ENCODE measurements at places on chromosomes 12 and 14. TPM values are rescaled to one million over a fixed set of nuclear protein-coding genes. Genes with fewer than 3 reads are reported as not detected.

GRCh38 chr12:104971306-104971705 is 13.2 kb upstream of the SLC41A2 start:
- DNase-seq: no peak
- H3K4me1 ChIP-seq: no peaks in the 10 kb centered on the region
- H3K4me3 ChIP-seq: no peak overlapping the region
- no peaks in the 10 kb centered on the region for H3K27me3 ChIP-seq

DNA sequence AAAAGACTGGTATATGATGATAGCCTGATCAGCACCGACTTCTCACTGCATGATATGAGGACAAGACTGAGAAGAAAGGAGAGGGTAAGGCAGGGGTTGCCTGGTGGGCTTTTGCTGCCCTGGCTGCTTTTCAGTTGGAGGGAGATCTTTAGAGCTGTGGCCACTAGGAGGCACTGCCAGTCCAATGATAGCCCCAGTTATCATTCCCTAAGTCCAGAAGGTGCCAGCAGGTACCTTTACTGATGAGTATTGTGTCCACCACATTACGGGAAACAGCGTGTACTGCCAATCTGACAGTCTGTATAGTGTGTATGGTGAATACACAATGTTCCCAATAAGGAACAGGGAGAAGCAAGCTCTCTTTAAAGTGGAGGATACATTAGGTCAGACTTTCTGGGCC is 55.8 kb upstream of the CCDC175 start:
- peaks cover 14% of the 10 kb centered on the region for H3K27me3 ChIP-seq
- DNase-seq: no peak
- no peaks in the 10 kb centered on the region for H3K36me3 ChIP-seq
- H3K4me3 ChIP-seq: no peak overlapping the region

GRCh38 chr12:24111086-24111485 is 161.6 kb upstream of the SOX5 start:
- DNase-seq: no peak
- H3K27me3 ChIP-seq: no peaks in the 10 kb centered on the region
- H3K36me3 ChIP-seq: no peaks in the 10 kb centered on the region
- H3K4me1 ChIP-seq: no peaks in the 10 kb centered on the region
- no peak overlapping the region for H3K4me3 ChIP-seq
- no peak overlapping the region for H3K27ac ChIP-seq

GRCh38 chr12:15532364-15532977 is 210.2 kb downstream of the PTPRO start:
- no peak for DNase-seq
- H3K27me3 ChIP-seq: no peaks in the 10 kb centered on the region
- no peaks in the 10 kb centered on the region for H3K4me1 ChIP-seq
- no peaks in the 10 kb centered on the region for H3K36me3 ChIP-seq

GRCh38 chr12:88703790-88704189 is 123.5 kb upstream of the KITLG start:
- no peaks in the 10 kb centered on the region for H3K36me3 ChIP-seq
- H3K27ac ChIP-seq: no peak overlapping the region
- no peaks in the 10 kb centered on the region for H3K4me1 ChIP-seq
- H3K27me3 ChIP-seq: no peaks in the 10 kb centered on the region

GRCh38 chr14:95915330-95915729 is 38.7 kb downstream of the TUNAR start:
- H3K27ac ChIP-seq: no peak overlapping the region
- no peak for DNase-seq
- H3K27me3 ChIP-seq: no peaks in the 10 kb centered on the region
- H3K4me3 ChIP-seq: no peak overlapping the region

TPH2 gene
- not detected for total RNA-seq

KCNC2 gene
- total RNA-seq: not detected

Data from gastrocnemius medialis (tissue), 4 donors.